ENCODE measurements at places on chromosomes 6 and 20. TPM values are rescaled to one million over a fixed set of nuclear protein-coding genes. Genes with fewer than 3 reads are reported as not detected.

The SEL1L2 gene
- total RNA-seq, result not detected

The CDSN gene
- 0.13 TPM for total RNA-seq

The NKX2-4 gene
- total RNA-seq, result not detected

The BMP7 gene
- total RNA-seq, result 2.5 TPM

The RSPH4A gene
- 5.1 TPM for total RNA-seq

- DNase-seq, result no peak
These were observed 87.1 kb downstream of the PSMG4 start for GRCh38 chr6:3345836-3346235.

DNA sequence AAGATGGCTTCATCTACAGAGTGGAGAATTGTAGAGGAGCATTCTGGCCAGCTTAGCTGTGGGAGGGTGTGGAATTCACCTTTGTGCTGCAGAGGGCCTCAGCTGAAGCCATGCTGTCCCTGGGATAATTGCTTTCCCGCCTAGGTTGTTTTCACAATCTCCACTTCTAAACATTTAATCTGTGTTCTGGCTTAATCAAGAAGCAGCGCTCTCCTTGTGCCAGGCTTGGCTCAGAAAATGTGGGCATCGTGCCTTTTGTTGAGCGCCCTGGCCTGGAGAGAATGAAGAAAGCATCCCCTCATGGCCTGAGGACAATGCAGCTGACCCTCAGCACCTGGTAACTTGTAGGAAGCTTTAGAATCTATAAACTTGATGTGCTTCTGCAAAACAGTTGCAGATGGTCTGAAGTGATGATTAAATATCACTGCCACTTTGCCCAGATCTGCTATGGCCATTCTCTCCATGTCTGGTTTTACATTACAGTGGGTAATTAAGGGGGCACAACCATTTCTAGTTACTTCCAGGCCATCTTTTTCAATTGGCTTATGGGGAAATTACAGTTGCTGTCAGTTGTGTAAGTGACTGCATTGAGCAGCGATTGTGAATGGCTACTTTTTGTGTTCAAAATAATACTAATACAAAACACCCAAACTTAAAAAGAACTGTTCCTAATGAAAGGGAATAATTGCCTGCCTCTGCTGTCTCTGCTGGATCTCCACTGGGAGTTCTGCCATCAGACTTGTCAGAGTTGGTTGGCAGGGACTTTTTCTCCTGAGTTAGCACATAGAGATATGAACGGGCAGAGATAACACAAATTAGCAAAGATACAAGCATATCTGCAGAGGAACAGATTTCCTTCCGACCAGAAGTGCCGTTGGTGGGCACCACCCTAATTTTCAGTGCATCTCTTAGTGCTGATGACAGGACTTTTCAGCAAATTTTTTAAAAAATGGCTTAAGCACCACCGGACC, 18.4 kb downstream of the CTNNBL1 start:
- DNase-seq, result no peak

- no peak for DNase-seq
These were observed 19.4 kb downstream of the TBPL1 start for GRCh38 chr6:133972388-133972787.

- DNase-seq, result no peak
These were observed 80.3 kb upstream of the CNKSR3 start for GRCh38 chr6:154590756-154591155.

DNA sequence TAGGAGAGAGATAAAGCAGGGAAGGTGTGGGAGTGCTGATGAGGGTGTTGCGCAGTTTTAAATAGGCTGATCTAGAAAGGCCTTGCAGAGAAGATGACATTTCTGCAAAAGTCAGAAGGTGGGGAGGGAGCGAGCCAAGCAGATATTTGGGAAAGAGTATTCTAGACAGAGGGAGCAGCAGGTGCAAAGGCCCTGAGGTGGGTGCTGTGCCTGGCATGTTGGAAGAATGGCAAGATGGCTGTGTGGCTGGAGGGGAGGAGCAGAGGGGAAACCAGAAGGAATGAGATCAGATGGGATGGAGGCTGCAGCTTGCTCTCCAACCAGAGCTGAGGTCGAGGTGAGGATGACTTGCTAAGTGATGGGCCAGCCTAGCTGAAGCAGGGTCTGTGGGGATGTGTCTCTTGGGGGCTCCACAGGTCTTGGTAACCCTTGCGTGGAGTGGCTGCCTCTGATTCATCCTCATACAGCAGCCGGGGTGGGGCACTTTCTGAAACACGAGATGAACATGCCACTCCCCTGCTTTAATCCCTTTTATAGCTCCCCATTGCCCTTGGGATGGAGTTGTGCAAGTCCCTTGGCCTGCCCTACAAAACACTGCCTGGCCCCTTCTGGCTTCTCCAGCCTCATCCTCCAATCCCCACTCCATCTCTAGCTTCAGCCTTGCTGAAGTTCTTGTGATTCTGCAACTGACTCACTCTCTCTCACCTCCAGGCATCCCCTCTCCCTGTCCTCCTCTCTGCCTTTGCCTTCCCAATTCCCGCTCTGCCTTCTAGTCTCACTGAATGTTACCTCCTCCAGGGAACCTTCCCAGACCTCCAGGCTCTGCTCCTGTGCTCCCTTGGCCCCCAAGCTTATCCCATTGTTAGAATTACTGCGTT, 94.1 kb downstream of the CDH22 start:
- DNase-seq, result no peak

- DNase-seq, result no peak
These were observed 72.4 kb downstream of the ATG5 start for GRCh38 chr6:106253172-106253571.

DNA sequence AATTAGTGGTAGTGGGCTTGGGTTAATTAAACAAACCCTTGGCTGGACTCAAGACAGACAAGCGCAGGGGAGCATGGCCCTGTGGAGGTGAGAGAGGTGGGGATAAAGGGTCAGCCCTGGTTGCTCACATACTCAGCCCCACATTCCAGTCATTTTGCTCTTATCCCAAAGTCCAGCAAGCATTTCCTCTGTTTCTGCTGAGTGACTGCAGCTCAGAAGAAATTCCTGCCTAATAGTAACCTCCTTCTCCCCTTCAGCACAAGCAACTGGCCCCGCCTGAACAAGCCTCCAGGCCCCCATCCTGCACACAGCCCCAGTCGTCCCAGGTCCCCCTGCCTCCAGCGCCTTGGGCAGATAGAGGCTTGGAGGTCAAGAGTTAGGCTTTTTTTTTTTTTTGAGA, 3.6 kb upstream of the TFEB start:
- DNase-seq, result no peak

- peak; percentile 78 for DNase-seq
These were observed 233.6 kb upstream of the BMP2 start for GRCh38 chr20:6533761-6534479.

DNA sequence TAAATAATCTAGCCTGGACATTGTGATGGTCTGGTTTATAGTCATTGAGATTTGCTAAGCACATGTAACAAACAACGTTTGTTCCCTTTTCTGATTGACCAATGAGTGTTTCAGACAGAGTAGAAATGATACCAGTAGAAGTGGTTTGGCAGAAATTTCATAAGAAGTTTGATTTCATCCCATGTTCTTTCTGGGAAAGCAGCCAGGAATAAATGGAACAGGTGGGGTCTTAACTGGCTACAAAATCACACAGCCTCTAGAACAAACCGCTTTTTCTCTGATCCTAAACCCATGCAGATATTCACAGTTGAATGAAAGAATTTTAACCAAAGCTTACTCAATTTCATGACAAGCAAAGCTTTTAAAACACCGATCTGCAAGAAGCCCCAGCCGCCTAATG, 227.5 kb downstream of the UST start:
- DNase-seq, result no peak

GRCh38 chr6:34390531-34391472, 1.7 kb downstream of the NUDT3 start:
- no peak for DNase-seq

DNA sequence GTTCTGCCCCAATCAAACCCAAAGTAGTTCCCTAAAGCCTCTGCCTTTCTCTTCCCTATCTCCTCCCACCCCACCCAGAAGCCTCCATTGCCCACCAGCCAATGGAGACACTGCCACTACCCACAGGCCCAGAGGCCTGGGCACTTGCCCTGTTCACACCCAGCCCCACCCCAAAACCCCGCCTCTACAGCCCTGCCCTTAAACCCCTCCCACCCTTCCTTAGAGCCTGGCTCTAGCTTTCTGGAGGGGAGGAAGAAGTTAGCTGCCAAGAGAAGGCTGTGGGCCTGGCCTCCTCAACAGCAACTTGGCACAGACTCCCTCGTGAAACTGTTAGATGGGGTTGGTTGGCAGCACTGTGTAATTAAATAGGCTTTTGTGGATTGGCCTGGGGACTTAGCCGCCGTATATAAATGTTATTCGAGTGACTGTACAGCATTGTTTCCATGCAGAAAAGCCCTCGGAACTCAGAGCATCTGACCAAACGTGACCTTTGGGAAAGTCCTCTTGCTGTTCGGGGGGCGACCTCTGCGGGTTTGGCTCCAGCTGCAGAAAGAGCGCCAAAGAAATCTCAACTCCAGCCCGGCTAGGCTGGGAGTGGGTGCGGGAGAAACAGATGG, 31.4 kb downstream of the COL11A2 start:
- DNase-seq, result peak; percentile 74

DNA sequence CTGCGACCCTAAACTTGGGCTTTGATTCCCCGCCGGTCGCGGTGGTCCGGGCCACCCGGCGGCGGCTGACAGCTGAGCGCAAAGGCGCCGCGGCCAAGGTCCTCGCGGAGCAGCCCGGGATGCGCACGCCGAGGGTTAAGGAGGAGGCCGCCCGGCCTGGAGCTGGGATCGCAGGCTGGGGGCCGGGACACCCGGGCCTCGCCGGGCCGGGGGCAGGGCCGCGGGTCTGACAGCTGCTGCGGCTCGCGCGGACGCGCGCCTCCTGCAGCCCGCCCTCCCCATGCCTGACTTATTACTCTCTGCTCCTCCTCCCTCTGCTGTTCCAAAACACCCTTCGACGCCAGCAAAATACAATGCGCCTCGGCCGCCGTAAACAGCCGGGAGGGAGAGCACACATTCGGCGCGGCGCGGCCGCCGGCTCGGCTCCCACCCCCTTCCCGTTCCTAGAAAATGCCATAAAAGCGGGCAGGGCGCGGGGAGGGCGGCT, 746 bp downstream of the BACH2 start:
- peak; percentile 81 for DNase-seq

DNA sequence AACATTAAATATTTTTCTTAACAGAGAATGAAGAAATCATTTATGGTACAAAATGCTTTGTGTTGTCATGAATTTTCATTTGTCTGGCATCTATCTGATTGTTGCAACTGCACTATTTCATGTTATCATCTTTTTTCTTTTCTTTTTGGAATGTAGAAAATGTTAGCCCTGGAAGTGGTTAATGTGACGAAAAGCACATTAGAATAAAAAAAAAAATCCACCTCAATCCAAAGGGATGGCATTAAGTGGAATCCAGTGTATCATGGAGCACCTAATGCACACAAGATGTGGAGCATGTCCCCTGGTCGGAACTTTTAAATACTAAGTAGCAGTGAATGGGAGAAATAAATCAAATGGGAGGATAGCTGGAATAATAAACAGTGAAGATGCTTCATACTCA, 172.9 kb upstream of the MCHR2 start:
- no peak for DNase-seq

GRCh38 chr6:125267806-125268523, 33.8 kb downstream of the HDDC2 start:
- DNase-seq, result no peak

- DNase-seq, result peak; percentile 43
These were observed 1.1 kb downstream of the ID1 start for GRCh38 chr20:31605902-31606803.

DNA sequence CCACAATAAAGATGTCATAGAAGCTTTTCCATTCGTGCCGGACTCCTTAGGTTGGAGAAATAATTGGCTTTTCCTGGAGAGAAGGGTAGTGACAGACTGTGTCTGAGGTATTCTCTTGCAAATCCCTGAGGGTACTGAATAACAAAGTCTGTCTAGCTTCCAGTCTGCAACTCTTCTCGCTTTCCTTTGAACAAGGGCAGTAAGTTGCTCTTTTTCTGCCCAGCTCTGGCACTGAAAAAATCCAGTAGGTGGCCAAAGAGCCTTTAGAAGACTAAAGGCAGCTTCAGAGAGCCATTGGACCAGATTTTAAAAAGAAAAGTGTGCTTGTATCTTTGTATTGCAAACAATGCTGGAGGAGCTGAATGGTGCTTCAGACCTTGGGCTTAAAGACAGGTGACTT, 20.7 kb upstream of the RREB1 start:
- DNase-seq, result no peak

DNA sequence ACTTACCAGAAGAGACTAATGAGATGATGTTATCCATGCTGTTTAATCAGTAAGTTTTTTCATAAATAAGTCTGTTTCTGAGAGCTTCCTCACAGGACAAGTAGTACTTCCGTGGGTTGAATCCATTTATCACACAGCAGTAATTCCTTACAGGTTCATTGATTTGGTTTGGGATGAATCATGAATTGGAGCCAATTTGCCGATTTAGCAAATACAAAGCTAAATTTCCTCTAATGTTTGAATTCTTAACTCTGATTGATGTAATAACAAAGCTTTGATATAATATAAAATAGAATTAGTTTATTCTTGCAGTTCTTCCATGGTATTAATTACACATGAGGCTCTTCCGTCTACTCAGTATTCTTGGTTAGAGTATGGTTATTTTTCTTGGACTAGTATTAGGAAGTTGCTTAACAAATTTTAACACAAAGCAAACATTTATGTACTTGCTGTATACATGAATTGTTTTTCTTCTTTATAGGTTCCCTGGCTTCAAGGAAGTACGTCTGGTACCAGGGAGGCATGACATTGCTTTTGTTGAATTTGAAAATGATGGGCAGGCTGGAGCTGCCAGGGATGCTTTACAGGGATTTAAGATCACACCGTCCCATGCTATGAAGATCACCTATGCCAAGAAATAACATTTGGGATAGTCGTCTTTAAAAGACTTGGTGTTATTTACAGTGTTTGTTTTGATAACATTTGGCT, 7.6 kb upstream of the OTOR start:
- DNase-seq, result no peak

DNA sequence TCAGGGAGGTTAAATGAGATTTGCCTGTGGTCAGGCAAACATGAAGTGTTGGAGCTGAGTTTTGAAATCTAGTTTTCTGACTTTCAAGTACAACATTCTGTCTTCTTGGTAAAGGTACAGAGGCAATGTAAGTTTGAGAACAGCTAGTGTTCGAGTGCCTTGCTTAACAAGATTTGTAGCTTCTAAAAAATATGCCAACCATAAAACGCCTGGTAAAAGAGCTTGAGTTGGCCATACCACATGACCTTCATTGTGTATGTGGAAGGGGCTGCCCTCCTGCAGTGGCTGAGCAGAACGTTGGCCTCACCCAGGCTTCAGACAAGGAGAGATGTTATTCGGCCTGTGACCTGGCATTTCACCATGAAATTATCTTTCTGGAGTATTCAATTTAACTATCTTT, 86.5 kb downstream of the MAP7 start:
- no peak for DNase-seq

Measured in left lung (tissue), 14 donors.